SJSA1 (cell line): ENCODE measurements at places on chromosomes 7 and 10. TPM values are rescaled to one million over a fixed set of nuclear protein-coding genes. Genes with fewer than 3 reads are reported as not detected.
A peak's percentile ranks its signal among the peaks of the same experiment; 100 is the strongest.

The KAZALD1 gene
- 1.4 and 1.8 TPM in 2 replicates for total RNA-seq

The PRKCQ gene
- total RNA-seq = not detected in 2 replicates

The ASB15 gene
- total RNA-seq = 1.0 and 1.4 TPM in 2 replicates

DNA sequence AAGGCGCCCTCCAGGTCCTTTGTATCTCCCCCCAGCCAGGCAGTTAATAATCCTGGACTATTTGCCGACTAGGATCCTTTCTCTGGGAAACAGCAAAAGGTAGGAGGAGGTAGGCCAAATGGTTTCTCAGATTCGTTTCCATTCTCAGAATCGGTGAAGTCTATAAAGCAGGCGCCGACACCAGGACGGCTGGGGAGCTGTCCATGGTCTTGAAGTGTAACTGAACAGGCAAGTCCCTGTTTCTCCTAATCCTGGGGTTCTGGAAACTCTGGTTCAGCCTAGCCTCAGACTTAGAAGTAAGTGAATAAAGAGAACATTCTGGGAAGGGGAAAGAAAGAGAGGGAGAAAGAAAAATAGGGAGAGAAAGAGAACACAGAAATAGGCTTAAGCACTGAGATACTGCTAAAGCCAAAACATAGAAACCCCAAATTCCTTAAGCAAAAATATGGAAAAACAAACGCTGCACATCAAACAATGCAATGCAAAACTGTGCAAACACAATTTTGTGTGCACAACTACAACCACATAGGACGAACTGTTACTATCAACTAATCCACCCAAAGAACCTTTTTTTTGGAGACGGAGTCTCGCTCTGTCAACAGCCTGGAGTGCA lies 11.1 kb upstream of the INA start:
- peak; percentile 40 for DNase-seq

GRCh38 chr7:143199040-143199439 lies 15.8 kb downstream of the TAS2R39 start:
- no peak for DNase-seq
